Fibroblast of lung (primary cell): ENCODE measurements at places on chromosomes 3 and 15. TPM values are rescaled to one million over a fixed set of nuclear protein-coding genes. Genes with fewer than 3 reads are reported as not detected.

- H3K27me3 ChIP-seq, result no peaks in the 10 kb centered on the region
- no peaks in the 10 kb centered on the region for H3K4me1 ChIP-seq
- no peaks in the 10 kb centered on the region for H3K36me3 ChIP-seq
- DNase-seq, result peak; percentile 64
- H3K27ac ChIP-seq, result no peak overlapping the region
- no peak overlapping the region for H3K4me3 ChIP-seq
Observed at GRCh38 chr3:111481551-111481950, 60.4 kb upstream of the CD96 start.

DNA sequence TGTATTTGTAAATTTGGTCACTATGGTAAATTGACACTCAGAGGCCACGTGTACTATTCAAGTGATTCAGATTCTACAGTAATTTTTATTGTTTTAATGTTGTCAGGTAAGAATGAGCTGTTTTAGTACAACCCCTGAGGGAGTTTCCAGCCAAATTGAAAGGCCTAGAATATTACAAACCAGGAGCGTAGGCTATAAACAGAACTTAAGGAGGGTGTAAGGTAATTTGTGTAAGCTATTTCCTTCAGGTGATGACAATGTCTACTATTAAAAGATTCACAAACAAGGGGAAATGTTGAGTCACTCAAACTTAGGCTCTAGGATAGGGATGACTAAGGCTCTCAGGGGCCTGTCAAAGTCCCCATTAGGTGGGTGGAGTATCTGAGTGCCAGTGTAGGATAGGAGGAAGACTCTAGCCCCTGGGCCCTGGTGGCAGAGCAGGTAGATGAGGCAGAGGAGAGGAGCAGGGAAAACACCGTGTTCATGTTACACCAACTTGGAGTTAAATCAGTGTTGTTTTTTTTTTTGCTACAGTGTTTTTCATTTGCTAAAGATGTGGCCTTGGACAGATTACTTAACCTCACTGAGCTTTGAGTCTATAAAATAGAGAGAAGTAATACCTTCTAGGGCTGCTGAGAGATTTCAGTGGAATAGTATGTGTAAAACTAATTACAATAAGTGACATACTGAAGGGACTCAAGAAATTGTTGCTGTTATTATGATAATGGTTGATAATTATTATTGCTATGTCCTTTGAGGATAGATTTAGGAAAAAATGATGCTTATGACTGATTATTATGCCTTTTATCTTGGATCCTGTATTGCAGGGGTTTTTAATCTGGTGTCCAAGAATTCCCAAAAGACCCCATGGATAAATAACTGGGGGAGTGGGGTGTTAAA, 10.3 kb downstream of the TM4SF1 start:
- H3K36me3 ChIP-seq, result peaks cover 9% of the 10 kb centered on the region
- no peaks in the 10 kb centered on the region for H3K27me3 ChIP-seq
- H3K4me3 ChIP-seq, result no peak overlapping the region
- H3K4me1 ChIP-seq, result peaks cover 13% of the 10 kb centered on the region
- no peak overlapping the region for H3K27ac ChIP-seq

DNA sequence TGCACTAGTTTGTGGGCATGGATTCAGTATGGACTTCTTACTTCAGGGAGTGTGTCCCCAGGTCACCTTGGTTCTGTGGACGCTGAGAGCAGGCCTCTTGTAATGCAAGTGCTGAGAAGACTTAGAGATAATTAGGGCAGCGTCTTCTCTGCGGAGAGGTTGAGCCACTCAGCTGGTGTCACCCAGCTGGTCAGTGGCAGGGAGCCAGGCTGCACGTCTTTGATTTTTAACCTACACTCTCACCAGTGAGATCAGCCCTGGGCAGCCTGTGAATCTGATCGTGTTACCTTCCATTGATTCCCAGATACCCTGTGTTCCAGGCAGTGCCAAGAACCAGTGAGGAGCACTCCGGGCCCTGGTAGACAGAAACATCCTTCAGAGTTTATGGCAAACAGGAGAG, 92.6 kb downstream of the SLCO3A1 start:
- no peak overlapping the region for H3K27ac ChIP-seq
- no peak overlapping the region for H3K4me3 ChIP-seq
- H3K4me1 ChIP-seq, result peaks cover 25% of the 10 kb centered on the region
- DNase-seq, result no peak
- no peaks in the 10 kb centered on the region for H3K27me3 ChIP-seq

- H3K4me3 ChIP-seq, result peak overlapping the region; percentile 20
- DNase-seq, result no peak
- no peak overlapping the region for H3K27ac ChIP-seq
- no peaks in the 10 kb centered on the region for H3K36me3 ChIP-seq
- no peaks in the 10 kb centered on the region for H3K4me1 ChIP-seq
Observed at GRCh38 chr3:122246199-122246598, 62.7 kb downstream of the CASR start.

DNA sequence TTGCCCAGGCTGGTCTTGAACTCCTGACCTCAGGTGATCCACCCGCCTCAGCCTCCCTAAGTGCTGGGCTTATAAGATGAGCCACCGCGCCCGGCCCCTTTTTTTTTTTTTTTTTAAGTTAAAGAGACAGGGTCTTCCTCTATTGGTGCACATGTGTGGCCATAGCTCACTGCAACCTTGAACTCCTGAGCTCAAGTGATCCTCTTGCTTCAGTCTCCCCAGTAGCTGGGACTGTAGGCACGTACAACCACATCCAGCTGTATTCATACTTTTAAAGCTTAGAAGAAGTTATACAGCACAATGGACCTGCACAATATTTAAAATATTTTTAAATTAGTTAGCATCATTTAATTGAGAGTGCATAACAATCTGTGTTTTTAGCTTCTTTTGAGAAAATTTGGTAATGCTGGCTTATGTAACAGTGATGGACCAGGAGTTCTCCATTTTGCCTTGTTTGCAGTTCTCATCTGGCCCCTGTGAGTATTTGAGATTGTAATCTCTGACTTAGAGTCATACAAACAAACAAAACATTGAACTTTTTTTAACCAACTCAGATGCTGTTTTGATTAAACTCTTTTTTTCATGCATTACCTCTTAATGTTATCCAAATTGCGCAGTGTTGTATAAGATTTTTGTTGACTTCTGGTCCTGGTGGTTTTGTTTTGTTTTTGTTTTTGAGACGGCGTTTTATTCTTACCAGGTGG, 33.0 kb downstream of the CHD2 start:
- no peaks in the 10 kb centered on the region for H3K27me3 ChIP-seq
- peaks cover 8% of the 10 kb centered on the region for H3K4me1 ChIP-seq

DNA sequence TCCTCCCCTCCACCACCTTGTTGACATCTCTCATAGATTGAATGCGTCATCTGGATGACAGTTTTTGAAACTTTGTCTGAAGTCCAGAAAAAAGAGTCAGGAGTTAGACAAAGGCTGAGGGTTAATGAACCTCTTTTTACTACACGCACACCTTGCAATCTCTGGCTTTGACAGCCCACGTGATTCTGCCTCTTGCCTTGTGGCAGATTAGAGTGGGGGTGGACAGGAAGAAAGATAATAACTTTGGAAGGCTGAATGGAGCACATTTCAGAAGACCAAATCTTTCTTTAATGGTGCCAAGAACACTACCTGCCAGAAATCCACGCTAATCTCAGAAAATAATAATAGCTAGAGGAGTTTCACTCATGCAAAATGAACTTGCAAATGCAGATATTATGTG, 327.9 kb upstream of the TRIM42 start:
- no peak overlapping the region for H3K4me3 ChIP-seq
- no peaks in the 10 kb centered on the region for H3K4me1 ChIP-seq
- DNase-seq, result no peak

DNA sequence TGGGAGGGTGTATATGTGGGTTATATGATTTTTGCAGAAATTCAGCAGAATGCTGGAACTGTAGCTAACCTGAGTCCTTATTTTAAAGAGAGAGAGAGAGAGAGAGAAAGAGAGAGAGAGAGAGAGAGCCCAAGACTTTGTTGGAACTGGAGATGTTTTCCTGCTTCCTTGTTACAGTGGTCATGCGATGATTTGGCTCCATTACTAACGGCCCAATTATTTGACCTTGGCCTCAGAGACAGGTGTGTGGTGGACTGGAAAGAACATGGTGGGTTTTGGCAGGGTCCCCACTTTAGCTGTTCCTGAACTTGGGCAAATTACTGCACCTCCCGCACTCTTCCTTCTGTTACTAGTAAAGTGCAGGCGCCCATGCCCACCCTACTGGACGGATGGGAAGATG, 14.8 kb upstream of the ACSBG1 start:
- H3K36me3 ChIP-seq, result no peaks in the 10 kb centered on the region
- H3K4me3 ChIP-seq, result no peak overlapping the region
- no peaks in the 10 kb centered on the region for H3K27me3 ChIP-seq

DNA sequence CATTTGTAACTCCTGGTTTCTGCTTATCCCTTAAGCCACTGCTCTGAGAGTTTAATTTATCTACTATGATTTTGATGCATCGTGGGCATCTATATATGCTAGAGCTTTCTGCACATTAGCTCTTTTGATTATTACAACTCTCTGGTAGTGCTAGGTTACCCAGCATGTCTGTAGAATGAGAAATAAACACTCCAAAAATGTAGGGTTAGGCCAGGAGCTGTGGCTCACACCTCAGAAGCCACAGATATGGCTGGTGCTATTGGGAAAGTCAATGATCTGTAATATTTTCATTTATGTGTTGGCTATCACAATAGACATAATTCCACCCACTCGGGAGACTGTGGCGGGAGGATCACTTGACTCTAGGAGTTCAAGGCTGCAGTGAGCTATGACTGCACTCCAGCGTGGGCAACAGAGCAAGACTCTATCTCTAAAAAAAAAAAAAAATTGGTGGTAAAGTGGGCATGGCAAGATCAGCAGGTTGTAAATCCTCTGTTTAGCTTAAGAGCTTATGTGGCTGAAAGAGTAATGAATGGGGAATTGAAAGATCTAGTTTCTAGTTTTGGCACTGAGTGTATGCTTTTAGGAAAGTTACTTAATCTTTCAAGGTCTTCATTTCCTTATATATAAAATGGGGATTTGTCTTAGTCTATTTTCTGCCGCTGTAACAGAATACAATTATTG, 6.3 kb downstream of the TIGIT start:
- DNase-seq, result no peak
- no peak overlapping the region for H3K4me3 ChIP-seq
- H3K27me3 ChIP-seq, result peaks cover 6% of the 10 kb centered on the region
- H3K36me3 ChIP-seq, result no peaks in the 10 kb centered on the region
- no peaks in the 10 kb centered on the region for H3K4me1 ChIP-seq
- no peak overlapping the region for H3K27ac ChIP-seq

GRCh38 chr3:150898046-150898754, 7.0 kb downstream of the MINDY4B start:
- no peak for DNase-seq
- H3K27me3 ChIP-seq, result peaks cover 6% of the 10 kb centered on the region
- H3K27ac ChIP-seq, result no peak overlapping the region
- no peak overlapping the region for H3K4me3 ChIP-seq
- no peaks in the 10 kb centered on the region for H3K36me3 ChIP-seq
- no peaks in the 10 kb centered on the region for H3K4me1 ChIP-seq

DNA sequence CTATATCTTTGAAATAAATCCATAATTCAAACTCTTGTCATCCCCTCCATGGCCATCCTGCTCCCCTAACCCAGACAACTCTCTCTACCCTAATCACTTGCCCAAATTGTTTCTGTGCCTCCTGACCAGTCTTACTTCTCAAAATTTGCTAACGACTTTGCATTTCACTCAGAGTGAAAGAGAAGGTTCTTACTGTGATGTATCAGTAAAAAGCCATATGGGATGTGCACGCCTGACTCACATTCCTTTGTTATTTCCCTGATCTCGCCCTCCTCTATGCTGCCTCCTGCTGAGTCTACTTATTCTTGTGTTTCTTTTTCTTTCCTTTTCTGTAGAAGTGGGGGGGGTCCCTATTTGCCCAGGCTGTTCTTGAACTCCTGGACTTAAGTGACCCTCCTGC, 487.2 kb upstream of the FRG2C start:
- no peak for DNase-seq
- no peaks in the 10 kb centered on the region for H3K4me1 ChIP-seq
- no peak overlapping the region for H3K27ac ChIP-seq
- no peaks in the 10 kb centered on the region for H3K36me3 ChIP-seq

DNA sequence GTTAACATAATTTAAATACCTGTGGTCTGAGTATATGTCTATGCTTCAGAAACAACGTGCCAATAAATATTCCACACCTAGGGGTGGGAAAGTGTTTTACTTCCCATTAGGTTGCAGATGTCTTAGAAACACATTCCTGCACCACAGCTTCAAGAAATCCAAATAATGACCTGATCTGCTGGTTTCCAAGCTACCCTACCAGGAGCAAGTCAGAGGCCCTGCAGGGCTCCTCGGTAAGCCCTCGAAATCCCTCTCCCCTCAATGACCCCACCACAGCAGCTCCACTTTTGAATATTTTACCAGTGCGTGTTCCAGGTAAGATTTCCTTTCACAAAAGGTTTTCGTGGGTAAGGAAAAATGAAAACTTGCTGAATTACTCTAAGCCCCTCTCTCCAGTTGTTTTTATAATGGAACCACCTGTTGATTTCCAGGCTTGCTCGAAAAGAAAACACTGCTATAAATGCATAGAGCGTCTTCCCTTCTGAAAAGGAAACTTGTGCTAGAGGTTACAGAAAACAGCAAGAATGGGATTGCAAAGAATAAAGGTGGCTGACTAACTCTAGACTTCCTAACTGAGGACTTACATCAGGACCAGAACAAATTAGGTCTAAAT, 12.6 kb downstream of the IL12A start:
- no peak overlapping the region for H3K4me3 ChIP-seq
- no peaks in the 10 kb centered on the region for H3K36me3 ChIP-seq
- H3K4me1 ChIP-seq, result peaks cover under 1% of the 10 kb centered on the region
- no peaks in the 10 kb centered on the region for H3K27me3 ChIP-seq
- no peak overlapping the region for H3K27ac ChIP-seq

- no peak overlapping the region for H3K4me3 ChIP-seq
- H3K27me3 ChIP-seq, result no peaks in the 10 kb centered on the region
- DNase-seq, result no peak
- H3K36me3 ChIP-seq, result no peaks in the 10 kb centered on the region
- H3K4me1 ChIP-seq, result no peaks in the 10 kb centered on the region
- no peak overlapping the region for H3K27ac ChIP-seq
Observed at GRCh38 chr3:107669669-107670068, 146.9 kb downstream of the BBX start.

Gene CCR3
- total RNA-seq, result 0.17 and 0.26 TPM in 2 replicates

Gene CYP11A1
- 0.33 and 0.51 TPM in 2 replicates for total RNA-seq

Gene RCCD1
- 11.0 and 14.2 TPM in 2 replicates for total RNA-seq

Gene KLHL18
- 15.2 and 20.1 TPM in 2 replicates for total RNA-seq
